Activated T-helper 9 cell treated with anti-CD3 and anti-CD28 coated beads, Interleukin-2, amount 50 U/mL, for 16 hours (primary cell): ENCODE measurements at places on chromosomes 11 and 22.

DNA sequence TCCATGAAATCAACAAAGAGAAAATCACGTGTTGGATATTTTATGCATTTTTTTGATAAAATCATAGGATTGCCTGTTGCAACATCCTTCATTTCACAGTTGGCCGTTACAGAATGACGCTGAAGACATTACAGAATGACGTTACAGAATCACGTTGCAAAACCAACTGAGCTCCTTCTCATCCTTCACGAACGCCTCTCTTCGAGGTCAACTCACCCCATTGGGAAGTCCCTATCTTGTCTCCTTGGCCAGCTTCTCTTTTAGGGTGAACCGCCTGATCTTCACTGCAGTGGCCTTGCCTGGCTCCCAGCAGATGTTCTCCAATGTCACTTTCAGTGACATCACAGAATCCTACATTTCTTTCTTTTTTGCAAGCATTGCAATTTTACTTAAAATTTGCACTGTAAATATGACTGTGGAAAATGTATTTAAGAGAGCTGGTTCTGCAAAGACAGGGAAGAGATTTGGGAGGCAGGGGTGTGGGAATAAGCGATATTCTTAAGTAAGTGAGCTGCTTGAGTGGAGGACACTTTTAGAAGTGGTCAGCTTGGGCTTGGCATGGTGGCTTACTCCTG, 5.1 kb downstream of the KRTAP5-7 start:
- DNase-seq, result no peak

- DNase-seq, result no peak
These were observed 14.3 kb downstream of the BIRC2 start for GRCh38 chr11:102361086-102362031.

DNA sequence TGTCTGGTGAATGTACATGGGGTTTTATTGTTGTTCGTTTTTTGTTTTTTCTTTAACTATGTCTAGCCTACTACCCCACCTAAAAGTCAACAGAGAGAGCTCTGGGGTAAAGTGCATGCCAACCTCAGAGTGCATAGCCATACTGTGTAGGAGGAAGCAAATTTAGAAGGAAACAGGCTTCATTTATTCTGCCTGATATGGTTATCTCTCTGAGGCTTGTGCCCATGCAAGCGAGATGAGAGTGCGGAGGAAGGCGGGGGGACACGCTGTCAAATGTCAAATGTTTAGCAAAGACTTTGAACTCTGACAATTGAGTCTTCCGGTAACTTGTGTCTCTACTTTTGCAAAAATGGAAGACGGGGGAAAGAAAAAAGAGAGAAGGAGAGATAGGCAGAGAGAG, 295.5 kb downstream of the ETS1 start:
- peak; percentile 23 for DNase-seq

DNA sequence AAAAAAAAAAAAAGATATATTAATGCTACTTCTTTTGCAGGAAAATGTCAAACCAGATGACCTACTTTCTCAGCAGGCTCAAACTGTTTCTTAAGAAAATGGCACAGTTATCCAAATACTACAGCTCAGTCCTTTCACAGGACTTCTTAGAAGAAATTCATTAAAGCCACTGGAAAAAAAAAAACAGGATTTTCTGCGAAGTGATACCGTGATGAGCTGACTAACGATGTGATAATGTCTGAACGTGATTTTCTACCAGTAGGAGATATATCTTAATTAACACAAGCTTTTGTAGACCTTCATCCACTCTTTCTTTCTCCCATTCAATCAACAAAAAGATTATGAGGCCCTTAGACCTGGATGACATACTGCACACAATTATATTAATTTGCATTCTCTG, 132.4 kb downstream of the NOX4 start:
- DNase-seq, result no peak

GRCh38 chr11:72423840-72424239, 10.5 kb downstream of the CLPB start:
- DNase-seq, result no peak

- no peak for DNase-seq
These were observed 4.3 kb downstream of the RTN4RL2 start for GRCh38 chr11:57464539-57465181.

DNA sequence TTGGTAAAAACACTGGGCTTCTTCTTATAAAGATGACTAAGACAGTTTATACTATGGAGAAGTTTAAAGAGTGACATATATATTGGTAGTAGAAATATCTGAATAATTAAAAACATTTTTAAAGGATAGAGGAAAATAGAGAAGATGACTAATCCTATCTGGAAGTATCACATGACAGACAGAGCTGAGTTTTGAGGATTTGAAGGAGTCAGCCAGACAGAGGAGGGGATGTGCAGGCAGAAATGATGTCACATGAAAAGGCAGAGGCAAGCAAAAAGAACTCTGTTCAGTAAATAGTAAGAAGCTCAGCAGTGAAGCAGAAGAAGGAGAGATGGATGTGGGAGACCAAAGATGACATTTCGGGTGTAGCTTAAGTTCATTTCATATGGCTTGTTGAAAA, 1.6 kb downstream of the OR10A2 start:
- DNase-seq, result no peak
